ENCODE measurements at places on chromosomes 6 and 20.

DNA sequence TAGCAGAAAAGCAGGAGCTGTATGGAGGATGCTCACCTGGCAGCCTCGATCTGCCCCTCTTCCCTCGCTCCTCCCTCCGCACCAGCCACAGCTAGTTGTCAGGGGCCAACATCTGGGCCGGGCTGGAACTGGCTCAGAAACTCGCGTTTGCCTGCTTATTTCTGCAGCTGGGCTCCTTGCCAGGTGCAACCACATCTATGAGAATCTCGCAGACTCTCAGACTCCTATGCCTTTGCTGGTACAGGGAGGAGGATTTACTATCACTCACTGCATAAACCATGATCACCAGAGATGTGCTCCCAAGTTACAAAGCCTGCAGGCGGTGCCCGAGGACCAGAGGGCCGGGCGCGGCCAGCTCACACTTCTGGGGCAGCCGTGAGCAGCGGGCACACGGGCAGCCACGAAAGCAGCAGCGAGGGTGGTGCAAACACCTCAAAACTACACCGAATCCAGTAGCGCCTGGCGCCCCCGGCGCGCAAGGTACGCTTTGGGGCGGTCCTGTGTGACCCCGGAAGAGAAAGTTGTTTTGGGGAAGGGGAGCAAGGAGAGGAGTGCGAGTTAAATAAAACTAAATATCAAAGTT, 577 bp upstream of the LRRC1 start:
- DNase-seq: peak; percentile 24

DNA sequence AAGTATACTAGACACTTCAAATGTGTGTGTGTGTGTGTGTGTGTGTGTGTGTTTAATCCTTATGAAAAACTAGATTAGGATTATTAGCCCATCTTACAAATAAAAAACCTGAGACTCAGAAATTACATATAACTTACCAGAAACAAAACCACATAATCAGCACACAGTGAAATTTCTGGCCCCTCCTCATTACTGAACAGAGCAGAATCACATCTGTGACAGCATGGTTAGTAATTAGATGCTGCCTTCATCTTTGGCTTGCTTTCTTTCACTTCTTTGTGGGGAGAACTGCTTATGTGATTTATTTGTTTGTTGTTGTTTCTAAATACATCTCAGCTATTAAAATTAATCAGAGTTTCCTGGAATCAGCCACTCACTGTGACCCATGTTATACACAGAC, 267.1 kb downstream of the TENT5A start:
- no peak for DNase-seq

- peak; percentile 65 for DNase-seq
These were observed 52.2 kb upstream of the BTN3A2 start for GRCh38 chr6:26312501-26313397.

DNA sequence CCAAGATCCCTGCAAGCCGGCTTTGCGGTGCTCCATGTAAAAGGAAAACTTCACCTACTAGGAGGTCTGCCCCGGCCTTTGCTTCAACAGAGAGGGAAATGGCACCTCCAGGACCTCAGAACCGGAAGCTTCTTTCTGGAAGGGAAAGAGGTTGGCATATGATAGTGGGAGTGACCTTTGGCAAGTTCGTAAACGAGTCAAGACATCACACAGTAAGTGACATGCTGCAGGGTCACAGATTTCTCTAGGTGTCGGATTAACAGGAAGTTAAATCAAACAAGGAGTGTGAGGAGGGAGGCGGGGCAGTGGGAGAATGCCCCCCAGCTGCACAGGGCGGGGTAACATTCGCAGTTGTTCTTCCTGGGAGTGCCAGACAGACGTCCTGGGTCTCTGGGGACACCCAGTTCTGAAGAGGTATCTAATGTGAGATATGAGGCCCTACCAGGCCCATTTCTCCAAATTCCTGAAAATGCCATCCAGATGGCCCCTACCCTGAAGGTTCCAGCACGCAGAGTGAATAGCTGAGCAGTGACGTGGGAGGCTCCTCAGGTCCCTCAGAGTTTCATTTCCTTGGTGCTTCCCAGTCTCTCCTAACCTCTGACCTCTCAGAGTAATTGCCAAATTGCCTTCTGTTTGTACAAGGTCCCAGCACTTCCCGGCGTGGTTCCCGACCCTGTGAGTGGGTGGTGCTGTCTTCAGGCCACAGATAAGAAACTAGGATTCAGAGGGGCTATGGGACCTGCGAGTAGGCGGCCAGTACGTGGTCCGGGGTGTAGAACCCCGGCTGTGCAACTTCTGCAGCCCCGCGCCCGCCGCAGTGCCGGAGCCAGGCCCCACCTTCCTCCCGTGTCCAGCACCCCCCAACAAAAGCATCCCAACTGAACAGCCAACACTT, 1.9 kb downstream of the RRBP1 start:
- DNase-seq: no peak

Data from stimulated activated CD4-positive, alpha-beta T cell treated with anti-CD3 and anti-CD28 coated beads, Interleukin-15, amount 100 ng/mL, for 1 hour (primary cell).